Activated gamma-delta T cell (primary cell): ENCODE measurements at places on chromosomes 12 and 14.
A peak's percentile ranks its signal among the peaks of the same experiment; 100 is the strongest.

DNA sequence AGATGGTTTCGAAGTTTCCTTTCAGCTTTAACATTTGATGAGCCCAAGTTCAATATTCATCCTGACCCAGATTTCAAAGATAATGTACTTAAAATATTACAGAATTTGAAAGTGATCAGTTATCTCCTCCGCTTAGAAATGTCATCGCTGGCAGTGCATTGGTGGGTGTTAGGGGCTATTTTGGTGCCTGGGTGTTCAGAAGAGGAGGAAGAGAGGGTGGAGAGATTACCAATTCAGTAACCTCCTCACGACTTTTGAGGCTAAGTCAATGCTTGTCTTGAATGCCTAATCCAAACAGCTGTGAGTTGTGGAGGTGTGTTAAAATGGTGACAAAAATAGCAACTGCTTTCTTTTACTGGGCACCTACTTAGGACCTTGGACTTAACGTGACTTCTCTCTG is 13.8 kb upstream of the DGLUCY start:
- DNase-seq: no peak

DNA sequence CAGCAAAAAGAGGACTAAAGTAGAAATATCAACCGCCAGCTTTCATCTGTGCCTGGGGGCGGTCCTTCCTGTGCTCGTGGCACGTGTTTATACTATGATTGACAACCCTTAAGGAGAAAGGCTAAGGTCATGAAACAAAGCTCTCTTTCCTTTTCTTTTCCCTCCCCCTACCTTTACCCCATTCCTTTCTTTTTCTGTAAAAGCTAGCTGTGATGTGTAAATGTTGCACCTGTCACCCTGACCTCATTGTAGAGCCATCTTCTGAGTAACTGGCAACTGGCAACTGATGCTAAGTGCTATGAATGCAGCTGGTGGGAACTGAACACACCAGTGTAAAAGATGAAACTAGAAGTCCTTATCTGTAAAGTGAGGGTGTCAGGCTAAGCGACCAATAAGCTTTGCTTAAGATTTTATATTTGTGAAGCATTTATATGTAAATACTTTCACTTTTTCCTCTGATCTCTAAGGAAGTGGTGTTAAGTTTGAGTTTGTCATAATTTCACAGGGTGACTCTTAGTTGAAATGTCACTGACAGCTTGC is 102.8 kb upstream of the BCAT1 start:
- no peak for DNase-seq

DNA sequence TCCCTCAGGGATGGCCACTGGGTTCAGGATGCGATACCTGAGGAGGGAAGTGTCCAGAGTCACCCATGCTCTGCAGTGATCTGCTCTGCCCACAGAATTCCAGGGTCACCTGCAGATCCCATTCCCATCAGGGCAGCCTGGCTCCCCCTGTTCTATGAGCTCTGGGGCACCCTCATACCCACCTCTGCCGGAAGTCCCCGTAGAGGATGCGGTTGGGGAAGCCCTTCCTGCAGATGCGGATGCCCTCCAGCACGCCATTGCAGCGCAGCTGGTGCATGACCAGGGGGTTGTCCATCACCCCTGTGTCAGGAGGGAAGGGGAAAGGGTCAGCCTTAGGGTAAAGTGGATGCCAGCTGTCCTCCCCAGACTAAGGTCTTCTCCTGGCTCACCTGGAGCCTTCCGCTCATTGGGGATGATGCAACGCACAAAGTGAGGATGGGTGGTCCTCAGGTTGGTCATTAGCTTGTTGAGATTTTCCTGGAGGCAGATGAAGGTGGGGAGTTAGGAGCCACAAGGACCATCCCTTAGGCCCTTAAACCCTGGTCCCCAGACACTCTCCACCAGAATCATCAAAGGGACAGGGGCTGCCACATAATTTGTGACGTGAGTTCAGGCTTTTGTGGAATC is 11.2 kb downstream of the MYH6 start:
- no peak for DNase-seq

GRCh38 chr14:38290601-38291188 is 34.8 kb upstream of the CLEC14A start:
- DNase-seq: no peak

GRCh38 chr12:116855744-116856470 is 25.3 kb downstream of the HRK start:
- DNase-seq: no peak

DNA sequence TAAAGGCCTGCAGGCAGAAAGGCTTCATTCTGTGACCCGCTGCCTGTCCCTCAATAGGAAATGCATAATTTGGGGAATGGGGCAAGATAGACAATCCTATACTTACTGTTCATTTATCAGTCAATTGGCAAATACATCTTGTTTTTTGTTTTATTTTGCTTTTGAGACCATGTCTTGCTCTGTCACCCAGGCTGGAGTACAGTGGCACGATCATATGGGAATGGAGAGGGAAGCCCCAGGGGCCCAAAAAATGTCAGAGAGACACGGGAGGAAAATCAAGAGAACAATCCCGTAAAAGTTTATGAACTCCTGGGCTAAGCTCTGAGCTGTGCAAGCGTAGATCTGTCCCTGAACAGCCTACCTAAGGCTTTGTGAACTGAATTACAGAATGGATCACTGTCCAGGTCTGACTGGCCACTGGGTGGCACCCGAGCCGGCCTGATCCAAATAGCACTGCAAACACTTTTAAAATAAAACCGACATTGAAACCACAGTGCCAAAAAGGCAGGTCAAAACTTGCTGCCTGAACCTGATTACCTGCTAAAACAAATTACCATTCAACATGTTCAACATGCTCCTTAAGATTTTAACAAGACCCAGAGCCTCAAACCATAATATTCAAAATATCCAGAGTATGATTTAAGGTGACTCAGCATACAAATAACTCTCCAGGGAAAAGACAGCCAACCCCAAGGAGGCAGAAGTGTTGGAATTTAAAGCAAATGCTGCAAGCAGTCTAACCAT is 11.8 kb downstream of the COPS7A start:
- no peak for DNase-seq

DNA sequence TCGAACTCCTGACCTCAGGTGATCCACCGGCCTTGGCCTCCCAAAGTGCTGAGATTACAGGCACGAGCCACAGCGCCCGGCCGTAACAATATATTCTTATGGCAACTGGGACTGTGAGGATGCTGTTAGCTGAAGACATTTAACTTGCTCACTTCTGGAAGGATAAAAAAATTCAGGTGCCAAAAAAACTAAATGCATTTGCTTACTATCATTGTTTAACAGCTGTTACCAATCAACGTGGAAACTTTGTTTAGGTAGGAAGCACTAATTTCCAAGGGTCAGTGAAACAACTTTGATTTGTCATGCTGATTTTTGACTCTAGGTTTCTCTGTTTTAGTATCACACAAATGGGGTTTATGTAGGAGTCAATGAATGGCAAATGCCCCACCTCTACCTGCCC is 297.3 kb downstream of the ERC1 start:
- no peak for DNase-seq

DNA sequence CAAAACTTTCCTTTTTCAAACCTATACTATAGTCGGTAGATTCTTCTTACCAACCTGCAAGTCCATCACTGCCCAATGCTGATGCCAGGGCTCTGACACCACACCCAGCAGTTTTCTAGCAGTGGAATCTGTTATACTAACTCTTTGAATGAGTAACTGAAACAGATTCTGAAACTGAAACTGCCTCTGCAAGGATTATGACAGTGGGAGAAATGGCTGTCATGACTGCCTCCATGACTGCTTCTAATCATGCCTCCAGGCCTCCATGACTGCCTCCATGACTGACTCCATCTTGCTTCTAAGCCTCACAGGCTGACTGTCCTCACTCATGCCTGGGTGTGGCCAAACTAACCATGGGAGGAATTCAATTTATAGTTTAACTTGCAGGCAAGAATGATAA is 29.4 kb upstream of the OXA1L start:
- DNase-seq: no peak

GRCh38 chr12:106136263-106136662 is 2.5 kb downstream of the NUAK1 start:
- DNase-seq: peak; percentile 18

DNA sequence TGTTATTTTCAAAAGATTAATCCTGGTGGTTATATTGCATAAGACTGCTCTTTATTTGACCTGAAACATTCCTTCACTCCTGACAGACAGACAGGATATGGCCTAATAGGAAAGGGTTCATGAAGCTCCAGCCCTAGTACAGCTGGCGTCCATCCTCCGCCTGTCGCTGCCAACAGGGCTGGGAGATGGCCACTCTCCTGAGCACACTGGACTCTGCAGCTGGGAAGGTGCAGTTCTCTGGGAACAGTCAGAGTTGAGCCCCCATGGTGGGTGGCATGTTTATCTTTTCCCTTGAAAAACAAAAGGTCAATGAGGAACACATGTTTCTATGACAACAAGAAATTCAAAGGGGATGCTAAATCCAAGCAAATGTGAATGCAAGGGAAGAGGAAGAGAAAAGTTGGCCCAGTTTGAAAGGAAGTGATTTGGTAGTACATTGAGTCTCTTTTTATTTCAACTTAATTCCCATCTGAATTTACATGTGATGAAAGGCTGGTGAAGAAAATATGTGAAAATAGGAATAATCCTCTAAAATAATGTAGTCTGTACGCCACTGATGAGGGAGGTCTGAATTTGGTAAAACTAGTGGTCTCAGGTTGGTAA is 89.9 kb upstream of the DCN start:
- no peak for DNase-seq

GRCh38 chr12:22729957-22730443 is 105.0 kb downstream of the ETNK1 start:
- no peak for DNase-seq

DNA sequence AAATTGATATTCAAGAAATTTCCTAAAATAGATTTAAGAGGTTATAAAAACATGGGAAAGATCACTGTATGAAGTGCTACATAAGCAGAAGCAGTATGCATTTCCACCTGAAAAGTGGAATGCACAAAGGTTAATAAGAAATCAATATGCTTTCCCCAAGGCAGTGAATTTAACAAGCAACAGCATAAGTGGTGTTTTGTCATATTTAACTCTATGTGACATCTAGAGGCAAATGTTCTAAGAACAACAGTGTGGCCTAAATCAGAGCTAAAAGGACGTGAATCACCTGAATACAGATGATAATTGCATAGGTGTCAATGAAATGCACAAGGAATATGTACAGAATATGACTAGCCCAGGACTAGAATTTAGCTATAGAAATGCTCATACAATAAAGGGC is 49.5 kb downstream of the SLC2A13 start:
- DNase-seq: no peak

DNA sequence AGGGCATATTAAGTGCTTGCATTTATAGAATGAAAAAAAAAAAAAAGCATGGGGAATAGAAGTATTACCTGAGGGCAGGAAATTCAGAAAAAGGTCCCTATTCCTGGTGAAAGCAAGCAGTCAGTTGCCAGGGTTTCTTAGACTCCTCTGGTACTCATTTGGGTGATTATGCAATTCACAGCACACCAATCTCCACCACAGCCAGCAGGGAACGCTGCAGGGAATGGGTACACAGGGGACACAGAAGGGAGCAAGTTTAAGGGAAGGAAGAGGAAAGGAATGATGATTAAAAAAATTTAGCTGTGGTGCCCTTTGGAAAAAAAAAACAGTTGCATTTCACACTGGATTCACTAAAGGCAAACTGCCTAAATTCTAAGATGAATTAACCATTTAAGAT is 14.2 kb downstream of the BLTP3B start:
- DNase-seq: no peak

GRCh38 chr12:117521867-117522266 is 160.4 kb upstream of the NOS1 start:
- DNase-seq: no peak

DNA sequence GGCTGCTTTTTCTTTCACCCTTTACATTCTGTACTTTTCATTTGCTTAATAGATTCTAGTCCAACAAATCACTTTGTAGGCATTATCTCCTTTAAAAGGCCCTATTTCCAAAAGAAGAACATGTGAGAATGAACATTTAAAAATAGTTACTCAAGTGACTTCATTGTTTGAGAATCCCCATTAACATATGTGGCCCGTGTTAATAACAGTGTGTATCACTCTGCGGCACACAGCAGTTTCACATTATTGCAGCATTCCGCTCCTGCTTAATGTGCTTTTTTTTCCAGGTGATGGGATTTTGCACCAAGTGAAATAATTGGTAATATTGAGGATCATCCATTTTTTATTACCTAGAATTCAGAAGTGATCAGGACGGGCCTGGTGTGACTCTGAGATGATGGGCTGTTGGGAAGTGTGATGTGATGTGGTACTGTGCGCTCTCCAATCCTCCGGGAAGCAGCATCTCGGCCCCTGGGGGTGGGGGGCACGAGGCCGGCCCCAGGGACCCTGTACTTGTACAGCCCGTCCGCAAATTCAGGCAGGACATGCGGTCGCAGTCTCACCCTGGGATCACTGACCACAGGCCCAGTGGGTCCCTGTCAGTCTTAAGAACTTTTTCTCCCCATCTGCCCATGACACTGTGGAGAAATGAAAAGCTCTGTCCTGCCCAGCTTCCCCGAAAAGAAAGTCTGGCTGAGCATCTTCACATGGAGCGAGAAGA is 32.9 kb downstream of the SLC15A4 start:
- no peak for DNase-seq

DNA sequence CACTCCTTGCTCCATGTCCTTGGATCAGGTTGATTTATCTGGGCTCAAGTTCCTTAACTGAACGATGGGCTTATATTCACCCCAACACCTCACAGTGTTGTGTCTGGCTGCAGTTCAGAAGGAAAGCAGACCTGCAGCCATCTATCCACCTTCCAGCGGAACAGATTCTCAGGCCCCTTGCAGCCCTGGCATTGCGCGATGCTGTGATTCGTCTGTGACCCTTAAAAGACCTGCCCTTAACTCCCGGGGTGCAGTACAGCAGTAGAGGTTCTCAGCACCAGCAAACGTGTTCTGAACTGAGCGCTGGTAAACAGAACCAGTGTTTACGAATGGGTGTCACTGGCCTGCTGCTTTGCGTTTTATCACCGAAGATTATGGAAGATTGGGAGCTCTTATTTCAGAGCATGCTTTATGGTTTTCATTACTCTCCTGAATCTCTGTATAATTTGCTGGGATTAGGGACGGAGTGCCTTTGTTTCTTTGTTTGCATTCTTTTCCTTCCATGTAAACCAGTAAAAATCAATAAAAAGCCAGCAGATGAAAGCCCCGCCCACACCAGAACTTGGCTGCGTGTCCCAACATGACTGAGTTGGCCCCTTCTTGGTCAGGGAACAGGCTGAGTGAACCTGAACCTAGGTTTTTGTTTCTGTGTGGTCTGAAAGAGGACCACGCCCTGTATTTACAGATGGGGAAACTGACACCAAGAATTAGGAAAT is 286.7 kb upstream of the CRY1 start:
- no peak for DNase-seq

DNA sequence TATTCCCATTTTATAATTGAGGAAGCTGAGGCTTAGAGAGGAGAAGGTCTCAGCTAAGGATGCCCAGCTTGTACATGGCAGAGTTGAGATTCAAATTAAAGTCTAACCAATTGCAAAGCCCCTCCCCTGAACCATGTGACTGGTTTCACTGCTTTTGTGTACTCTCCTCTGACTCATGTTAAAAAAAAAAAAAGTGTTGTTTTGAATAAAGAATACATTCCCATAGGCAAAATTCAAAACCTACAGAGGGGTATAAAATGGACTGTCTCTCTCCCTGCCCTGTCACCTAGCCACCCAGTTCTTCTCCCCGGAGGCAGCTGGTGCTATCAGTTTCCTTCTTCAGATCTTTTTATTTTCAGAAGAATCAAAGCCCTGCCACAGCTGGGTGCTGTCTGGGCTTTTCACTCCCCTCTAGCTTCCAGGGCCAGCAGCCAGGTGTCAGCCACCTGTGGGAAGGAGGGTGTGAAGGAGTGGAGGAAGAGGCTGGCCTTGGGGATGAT is 5.4 kb downstream of the PSMD9 start:
- no peak for DNase-seq
